Lung (tissue), 17 donors: ENCODE measurements at places on chromosomes 7 and 10. TPM values are rescaled to one million over a fixed set of nuclear protein-coding genes. Genes with fewer than 3 reads are reported as not detected.

The CYP26C1 gene
- 0.02 TPM for polyA plus RNA-seq

GRCh38 chr10:70518695-70519094 lies 40.1 kb downstream of the PALD1 start:
- no peak for DNase-seq

- DNase-seq = no peak
These were observed 61.1 kb upstream of the LRRC18 start for GRCh38 chr10:49000437-49001398.

DNA sequence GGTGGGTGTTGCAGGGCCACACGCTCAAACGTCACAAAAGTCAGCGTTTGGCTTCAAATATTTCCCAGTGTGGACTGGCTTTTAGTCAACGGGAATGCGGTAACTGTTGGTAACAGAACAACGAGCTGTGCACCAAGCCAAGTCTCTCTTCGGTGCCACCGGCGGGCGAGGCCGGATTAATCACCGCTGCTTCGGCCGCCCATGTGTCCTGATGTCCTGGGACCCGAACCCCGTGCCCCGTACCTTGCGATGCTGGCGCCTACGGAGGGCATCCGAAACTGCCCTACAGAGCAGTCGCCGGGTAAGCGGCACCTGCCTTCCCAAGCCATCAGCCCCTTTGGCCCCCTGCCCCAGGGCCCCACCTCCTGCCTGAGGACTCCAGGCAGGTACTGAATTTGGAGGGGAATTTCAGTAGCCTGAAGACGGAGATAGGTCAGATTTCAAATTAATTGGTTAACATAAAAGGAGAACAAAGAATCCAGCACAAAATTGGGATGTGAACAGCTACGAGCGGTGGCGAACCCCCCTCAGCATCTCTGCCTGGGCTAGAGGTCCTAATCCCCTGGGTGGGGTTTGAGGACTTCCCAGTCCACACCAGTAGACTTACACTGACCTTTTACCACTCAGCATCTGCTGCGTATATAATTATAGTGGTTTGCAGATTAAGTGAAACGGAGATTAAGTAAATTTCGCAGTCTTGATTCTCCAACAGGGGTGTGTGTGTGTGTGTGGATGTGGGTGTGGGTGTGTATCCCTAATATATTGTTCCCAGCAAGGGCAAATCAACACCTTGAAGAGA lies at the start of gene LRRC72:
TSS of gene LRRC72 (plus strand) at position 84 of the 799 bp plus-strand sequence. CDS start at position 212, 128 bp downstream.
- DNase-seq = no peak

DNA sequence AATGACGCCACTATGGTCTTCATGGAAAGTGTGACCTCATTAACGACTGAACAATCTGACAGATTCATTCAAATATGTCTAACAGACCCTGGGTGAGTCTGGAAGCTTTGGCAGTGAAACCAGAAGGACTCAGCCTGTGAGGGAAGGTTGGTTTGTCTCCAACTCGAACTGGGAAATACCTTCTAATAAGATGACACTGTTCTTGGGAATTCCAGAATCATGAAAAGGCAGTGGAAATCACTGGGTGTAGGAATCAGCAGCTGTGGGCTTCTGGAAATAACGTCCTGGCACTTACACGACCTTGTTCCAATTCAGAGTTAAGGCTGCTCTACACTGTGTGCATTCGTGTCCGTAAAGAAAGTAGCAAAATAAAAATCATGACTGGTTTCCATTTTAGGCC lies 75.1 kb downstream of the DGKI start:
- no peak for DNase-seq

The NPTX2 gene
- polyA plus RNA-seq = 0.81 TPM

The MKI67 gene
- polyA plus RNA-seq = 1.0 TPM

GRCh38 chr7:105178928-105179541 lies 165.0 kb downstream of the KMT2E start:
- no peak for DNase-seq

- DNase-seq = no peak
These were observed 298.2 kb downstream of the FRMD4A start for GRCh38 chr10:14032406-14032998.

DNA sequence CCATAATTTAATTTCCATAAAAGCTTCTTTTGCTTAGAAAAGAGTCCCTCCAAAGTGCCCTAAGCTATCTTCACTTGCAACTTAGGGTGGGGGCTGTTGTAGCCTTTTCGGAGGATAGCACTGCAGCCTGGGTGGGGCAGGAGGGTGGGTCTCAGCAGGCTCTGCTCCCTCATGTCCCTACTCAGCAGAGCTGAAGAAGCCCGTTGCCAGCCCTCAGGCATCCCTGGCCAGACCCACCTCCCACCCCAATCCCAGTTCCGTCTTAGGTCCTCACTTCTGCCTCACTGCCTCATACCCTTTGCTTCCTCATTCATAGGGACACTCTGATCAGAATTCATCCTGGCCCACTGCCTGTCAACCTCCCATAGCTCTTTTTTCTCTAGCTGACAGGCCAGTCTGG lies 99.8 kb upstream of the ZMIZ1 start:
- DNase-seq = no peak

DNA sequence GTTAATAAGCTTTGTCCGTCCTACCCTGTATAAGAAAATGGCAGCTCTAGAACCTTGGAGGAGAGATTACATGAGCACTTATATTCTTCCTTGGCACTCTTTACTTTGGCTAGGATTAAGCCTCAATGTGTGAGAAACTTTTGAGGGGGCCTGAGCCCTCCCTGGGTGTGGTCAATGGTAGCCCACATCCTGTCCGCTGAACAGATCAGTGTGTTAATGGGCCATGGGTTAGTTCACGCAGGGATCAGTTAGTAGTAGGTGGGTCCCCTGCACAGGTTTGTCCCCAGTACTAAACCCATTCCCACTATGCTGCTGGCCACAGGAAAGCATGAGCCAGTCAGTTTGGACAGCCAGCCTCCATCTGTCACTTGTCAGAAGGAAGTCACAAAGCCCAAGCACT lies 20.2 kb upstream of the IKZF1 start:
- no peak for DNase-seq

GRCh38 chr10:42646214-42646613 lies 7.8 kb upstream of the ZNF33B start:
- no peak for DNase-seq

DNA sequence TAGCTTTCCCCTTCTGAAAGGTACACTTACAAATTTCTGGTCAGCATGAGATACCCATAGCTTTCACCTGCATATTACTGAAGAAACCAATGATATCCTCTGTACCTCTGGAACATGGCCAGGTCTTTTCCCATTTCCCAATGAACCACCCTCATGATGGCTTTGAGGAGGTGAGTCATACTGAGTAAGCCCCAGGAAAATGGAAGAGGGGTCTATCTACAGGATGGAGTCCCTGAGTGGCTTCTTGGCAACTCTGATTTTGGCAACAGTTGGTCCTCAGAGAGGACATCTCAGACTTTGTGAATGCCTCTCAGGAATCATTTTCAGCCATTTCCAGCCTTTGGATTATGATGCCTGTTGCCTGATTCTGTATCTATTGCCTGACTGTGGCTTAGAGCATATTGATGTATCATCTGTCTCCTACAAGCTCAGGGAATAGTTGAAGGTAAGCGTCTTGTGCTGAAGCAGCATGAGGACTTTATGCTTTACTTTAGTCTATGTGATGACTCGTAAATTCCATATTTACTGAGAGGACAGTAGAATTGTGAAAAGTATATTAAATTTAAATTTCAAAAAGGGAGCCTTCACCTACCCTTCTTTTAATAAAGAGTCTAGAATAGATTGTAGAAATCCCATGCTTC lies 84.7 kb upstream of the DKK1 start:
- no peak for DNase-seq
